Lung (tissue), 17 donors: ENCODE measurements at places on chromosomes 11 and 22.

- peak; percentile 52 for DNase-seq
These were observed 2.3 kb upstream of the DUSP8 start for GRCh38 chr11:1574238-1574932.

- DNase-seq, result no peak
These were observed 8.4 kb upstream of the APOBEC3H start for GRCh38 chr22:39088685-39089032.

DNA sequence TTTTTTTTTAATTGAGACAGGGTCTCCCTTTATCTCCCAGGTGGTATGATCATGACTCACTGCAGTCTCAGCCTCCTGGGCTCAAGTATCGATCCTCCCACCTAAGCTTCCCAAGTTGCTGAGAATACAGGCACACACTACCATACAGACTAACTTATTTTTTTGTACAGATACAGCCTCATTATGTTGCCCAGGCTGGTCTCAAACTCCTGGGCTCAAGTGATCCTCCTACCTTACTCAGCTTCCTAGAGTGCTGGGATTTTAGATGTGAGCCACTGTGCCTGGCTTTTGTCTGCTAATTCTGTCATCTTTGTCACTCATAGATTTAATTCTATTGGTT lies 43.5 kb downstream of the CBL start:
- DNase-seq, result no peak

GRCh38 chr22:43852573-43853327 lies 9.6 kb downstream of the SULT4A1 start:
- DNase-seq, result no peak

DNA sequence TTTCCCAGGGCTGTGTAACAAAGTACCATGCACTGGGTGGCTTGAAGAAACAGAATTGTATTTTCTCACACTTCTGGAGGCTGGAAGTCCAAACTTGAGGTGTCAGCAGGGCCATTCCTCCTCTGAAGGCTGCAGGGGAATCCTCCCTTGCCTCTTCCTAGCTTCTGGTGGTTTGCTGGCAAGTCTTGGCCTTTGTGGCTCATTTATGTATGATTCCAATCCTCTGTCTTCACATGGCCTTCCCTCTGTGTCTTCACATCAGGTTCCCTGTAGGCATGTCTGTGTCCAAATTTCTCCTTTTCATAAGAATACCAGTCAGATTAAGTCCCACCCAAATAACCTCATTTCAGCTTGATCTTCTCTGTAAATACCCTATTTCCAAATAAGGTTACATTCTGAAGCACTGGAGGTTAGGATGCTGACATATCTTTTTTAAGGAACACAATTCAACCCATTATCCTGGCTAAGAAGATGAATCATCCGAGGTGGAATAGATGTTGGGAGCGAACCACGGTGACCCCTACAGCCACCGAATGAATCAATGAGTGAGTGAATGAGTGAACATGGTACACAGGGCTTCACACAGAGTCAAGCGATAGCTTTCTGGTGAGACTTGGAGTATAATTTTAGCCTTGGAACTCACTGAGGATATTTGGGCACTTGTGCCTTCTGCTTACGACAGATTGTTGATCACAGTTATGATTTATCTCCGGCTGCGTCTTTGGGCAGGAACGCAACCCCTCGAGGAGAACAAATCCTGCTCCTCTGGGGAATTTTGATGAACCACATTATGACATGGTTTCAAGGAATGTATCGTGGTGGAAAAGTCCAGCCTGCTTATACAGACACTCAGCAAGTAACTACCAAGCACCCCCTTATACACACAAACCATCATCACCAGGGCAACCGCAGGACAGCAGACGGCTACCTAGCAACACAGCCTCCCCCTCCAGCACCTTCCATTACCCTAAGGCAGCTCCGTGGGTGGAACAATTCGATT lies 34.3 kb upstream of the MICAL2 start:
- no peak for DNase-seq

- DNase-seq, result no peak
These were observed 6.6 kb upstream of the OR6X1 start for GRCh38 chr11:123760894-123761293.

GRCh38 chr11:2621894-2622293 lies 77.9 kb downstream of the KCNQ1OT1 start:
- DNase-seq, result no peak

- no peak for DNase-seq
These were observed 26.2 kb downstream of the SHISA8 start for GRCh38 chr22:41888627-41889200.

DNA sequence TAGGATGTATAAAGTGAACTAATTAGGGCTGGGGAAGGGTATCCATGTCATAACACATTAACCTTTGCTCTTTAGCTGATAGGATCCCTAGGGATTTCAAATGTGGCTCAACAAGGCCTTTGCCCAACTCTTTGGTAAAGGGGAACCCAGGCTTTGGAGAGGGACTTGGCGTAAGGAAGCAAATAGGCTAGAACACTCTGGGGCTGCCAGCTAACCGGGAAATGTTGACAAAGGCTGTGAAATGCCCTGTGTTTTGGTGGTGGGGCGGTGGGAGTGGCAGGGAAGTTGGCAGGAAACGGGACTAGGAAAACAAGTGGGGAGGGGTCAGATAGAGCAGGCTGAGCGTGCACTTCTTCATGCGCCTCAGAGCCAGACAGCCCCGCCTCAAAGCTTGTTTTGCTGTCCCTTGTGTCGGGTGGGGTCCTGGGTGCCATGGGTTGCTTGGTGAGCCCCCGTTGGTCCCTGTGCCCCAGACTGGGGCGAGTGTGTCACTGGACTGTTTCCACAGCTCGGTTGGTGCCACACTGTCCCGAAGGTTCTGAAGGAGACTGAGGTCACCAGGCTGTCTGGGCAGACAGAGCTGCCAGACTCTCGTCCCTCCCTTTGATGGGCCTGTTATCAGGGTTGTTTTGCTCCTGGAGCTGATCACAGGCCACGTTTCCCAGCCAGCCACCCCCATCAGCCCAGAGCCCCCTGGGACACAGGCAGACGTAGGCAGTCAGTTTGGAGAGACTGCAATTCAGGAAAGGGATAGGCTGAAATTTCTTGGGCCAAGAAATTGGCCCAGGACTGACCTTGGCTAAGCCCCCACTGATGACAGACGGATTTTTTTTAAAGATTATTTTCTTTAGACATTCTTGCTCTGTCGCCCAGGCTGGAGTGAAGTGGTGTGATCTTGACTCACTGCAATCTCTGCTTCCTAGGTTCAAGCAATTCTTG lies 19.6 kb downstream of the KCTD21 start:
- DNase-seq, result peak; percentile 79

- DNase-seq, result peak; percentile 62
These were observed 6.2 kb upstream of the IGSF22 start for GRCh38 chr11:18731949-18732821.

- no peak for DNase-seq
These were observed 741 bp upstream of the NAV2 start for GRCh38 chr11:19711911-19712280.

DNA sequence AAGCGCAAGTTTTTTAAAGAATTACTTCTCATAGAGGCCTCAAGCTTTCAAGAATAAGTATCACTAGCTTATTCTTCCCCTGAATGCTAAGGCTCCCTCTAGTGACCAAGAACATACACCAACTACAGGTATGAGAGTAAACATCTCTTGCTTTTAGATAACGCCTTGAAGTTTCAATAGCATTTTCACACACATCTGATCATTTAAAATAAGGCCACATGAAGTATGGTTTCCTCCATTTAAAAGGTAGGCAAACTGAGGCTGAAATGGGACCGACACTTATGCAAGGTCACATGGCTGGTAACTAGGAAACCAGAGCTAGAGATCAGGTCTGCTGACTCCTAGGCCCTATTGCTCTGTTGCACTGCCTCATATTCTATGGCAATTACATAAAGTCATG lies 66.5 kb downstream of the CCDC34 start:
- DNase-seq, result no peak

DNA sequence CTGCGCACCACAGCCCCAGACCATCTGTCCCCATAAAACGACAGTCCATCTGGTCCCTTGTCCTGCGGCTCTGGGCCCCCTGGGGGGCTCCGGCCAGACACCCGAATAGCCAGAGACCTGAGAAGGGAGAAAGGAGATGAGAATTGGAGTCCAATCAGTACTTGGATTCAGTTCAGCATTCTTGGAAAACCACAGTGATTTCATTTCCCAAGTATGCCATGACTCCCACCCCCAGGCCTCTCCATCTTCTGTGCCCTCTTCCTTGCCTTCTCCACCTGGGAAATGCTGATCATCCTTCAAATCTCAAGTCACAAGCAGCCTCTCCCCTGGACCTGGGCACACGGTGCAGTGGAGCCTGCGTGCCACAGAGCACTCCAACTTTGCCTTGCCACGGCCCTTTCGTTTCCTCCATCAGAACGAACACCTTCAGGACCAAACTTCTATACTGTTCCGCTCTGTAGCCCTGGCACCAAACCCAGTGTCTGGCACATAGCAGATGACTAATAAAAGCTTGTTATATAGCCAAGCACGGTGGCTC lies 10.9 kb upstream of the MFNG start:
- DNase-seq, result no peak

GRCh38 chr11:106233191-106233590 lies 155.7 kb downstream of the AASDHPPT start:
- DNase-seq, result no peak

DNA sequence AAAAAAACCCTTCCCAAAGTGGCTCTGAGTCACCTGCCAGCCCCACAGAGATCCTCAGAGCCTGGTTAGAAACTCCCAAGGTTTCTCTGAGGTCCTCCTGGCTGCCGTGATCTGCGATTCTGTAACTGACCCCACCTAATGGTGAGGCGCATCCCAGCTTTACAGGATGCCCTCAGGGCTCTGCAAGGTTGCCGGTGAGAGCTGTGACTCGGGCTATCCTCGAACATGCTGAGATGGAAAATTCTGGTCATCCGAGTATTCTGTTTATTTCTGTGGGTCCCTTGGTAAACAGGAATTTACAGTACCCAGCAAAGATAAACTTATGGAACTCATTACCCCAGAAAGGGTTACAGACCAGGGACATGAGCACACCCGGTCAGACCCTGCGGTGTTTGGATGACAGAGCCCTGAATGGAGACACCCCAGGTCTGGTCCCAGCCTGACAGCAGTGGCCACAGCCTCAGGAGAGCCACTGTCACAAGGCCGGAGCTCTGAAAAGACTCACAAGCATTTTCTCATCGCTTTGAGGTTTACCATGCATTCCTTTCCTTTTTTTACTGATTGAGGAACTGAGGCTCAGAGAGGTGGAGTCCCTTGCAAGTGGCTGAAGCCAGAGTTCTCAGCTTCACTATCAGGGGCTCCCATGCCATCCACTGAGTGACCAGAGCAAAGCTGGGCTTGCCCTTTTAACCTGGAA lies 22.2 kb downstream of the LIF start:
- no peak for DNase-seq

GRCh38 chr22:49243965-49244364 lies 583.7 kb downstream of the BRD1 start:
- no peak for DNase-seq

- DNase-seq, result no peak
These were observed 19.9 kb downstream of the UPB1 start for GRCh38 chr22:24515027-24515338.

- no peak for DNase-seq
These were observed 113.9 kb downstream of the KIRREL3 start for GRCh38 chr11:126886636-126887035.

GRCh38 chr11:108289699-108290098 lies 66.8 kb downstream of the ATM start:
- DNase-seq, result no peak

DNA sequence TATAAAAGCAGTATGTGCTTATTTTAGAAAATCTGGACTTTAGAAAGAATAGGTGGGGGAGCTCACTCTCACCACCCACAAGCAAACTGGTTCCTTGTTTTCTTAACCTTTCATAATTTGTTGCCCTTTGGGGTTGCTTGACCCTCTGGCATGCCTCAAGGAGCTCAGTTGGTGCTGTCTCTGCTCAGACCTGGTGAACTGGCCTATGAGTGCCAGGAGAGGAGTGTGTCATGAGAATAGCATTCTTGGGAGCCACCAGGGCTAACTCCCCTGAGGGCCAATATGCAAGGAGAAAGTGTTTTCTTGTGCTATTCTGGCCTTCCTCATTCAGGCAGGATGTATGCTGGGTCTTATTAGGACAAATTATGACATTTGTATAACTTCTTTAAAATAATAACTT lies 21.0 kb upstream of the AMOTL1 start:
- DNase-seq, result no peak

GRCh38 chr11:77096591-77097019 lies 6.0 kb upstream of the OMP start:
- no peak for DNase-seq

- DNase-seq, result no peak
These were observed 24.1 kb downstream of the KIAA1671 start for GRCh38 chr22:24976442-24977218.

DNA sequence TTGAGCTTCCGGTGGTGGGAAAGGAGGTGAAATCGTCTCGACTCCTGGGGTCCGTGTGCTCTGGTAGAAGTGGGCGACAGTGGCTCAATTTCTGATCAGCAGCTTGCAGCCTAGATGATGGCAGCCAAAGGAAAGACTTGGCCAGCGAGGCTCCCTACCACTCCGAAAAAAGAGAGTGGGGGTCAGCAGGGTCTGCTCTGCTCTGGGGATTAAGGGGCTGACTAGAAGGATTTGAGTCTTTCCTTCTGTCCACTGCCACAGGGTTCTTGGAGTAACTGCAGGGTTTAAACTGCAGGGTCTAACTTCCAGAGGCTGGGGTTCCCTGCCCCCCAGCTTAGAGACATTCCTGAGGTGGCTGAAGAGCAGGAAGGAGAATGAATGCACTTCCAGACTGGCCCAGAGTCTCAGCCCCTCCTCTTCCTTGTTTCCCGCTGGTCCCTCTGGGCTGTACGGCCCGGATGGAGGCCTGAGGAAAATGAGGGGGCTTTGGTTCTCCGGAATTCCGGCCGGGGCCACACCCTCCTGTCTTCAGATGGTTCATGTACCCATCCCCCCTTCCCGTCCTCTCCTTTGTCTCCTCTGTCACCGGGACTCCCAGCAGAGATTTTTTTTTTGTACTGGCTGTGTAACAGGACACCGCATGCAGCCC lies 907 bp downstream of the SERPINH1 start:
- peak; percentile 60 for DNase-seq

DNA sequence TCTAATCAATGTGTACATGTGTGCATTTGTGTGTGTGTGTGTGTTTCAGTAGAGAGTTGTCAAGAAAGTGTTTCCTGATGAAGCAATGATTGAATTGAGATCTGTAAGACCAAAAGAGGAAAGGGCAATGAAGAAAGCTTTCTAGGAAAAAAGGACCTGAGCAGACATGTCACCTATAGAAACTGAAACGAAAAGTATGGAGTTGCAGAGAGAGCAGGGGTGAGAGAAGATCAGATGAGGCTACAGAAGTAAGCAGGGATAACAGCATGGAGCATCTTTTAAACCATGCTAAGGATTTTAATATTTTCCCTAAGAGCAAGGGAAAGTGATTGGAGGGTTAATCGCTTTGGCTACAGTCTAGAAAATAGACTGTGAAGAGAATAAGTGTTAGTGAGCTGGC lies 1459.4 kb upstream of the TENM4 start:
- DNase-seq, result no peak

- DNase-seq, result no peak
These were observed 30.5 kb upstream of the FNBP4 start for GRCh38 chr11:47797633-47798032.

DNA sequence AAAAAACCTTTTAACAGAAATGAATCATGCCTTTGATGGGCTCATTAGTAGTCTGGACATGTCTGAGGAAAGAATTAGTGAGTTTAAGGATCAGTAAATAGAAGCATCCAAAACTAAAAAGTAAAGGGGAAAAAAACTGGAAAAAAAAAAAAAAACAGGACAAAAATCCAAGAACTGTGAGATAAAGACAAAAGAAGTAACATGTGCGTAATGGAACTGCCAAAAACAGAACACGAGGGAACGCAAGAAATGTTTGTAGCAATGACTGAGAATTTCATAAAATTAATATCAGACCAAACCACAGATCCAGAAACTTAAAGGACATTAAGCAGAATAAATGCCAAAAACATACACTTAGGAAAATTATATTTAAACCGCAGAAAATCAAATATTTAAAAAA lies 77.4 kb downstream of the MS4A13 start:
- no peak for DNase-seq
